Stimulated activated CD4-positive, alpha-beta T cell treated with anti-CD3 and anti-CD28 coated beads, Interleukin-12 subunit alpha, Interleukin-12 subunit beta, amount 100 ng/mL, for 4 hours (primary cell): ENCODE measurements at places on chromosomes 7 and 10.

DNA sequence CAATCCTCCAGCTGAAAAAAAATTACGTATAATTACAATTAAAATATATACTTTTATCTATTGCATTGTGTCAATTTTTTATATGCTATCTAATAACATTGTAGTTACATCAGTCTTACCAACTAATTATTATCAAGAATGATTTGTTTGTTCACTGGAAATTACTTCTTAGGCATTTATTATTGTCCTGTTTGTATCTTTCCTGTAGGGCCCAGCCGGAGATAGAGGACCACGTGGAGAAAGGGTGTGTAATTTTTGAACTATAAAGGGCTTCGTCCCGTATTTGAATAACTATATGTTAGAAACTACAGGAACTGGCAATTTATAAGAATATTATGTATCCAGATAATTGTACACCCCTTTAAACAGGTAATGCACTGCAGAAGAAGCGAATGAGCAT is 4.1 kb downstream of the COL1A2 start:
- no peak for DNase-seq

DNA sequence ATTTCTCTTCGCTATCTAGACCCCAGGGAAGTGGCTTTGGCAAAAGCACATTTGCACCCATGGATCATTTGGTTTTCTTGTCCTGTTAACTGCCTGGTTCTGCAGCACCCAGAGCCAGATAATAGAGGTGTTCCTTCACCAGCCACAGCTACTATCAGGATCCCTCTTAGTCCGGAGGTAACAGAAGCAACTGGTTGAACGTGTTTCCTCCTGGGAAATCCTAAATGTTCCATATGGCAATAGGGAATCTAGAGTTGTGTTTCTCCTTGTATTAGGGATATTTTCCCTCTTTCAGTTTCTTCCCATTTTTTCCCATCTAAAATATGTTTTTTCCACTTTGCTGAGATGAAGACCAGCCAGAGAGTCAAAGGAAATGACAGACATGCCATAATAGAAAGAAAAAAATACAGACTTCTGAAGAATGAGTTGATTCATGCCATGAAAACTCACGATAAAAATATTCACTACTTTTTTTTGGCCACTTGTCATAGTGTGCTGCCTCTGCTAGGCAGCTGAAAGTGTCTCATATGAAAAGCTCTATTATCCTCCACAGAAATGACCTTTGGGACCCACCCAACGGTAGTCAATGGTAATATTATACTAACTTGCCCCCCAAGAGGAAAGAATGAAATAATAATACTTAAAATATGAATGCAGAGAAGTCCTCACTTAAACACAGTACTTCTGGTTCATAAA is 472.8 kb downstream of the KCNMA1 start:
- no peak for DNase-seq

GRCh38 chr7:14685167-14685566 is 217.4 kb downstream of the DGKB start:
- DNase-seq, result no peak

DNA sequence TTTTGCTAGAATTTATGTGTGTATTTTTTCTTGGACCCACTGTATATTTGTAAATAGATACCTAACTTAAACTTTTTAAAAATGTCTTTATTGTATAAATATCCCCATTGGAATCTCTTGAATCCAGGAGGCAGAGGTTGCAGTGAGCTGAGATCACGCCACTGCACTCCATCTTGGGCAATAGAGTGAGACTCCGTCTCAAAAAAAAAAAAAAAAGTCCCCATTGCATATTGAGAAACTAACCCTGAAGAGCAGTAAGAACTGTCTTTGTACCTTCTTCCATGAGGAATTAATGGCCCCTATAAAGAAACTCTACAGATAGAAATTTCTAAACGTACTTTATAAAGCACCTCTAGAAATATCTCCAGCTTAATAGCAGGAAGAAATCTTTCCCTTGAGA is 504.0 kb downstream of the SORCS1 start:
- DNase-seq, result no peak

DNA sequence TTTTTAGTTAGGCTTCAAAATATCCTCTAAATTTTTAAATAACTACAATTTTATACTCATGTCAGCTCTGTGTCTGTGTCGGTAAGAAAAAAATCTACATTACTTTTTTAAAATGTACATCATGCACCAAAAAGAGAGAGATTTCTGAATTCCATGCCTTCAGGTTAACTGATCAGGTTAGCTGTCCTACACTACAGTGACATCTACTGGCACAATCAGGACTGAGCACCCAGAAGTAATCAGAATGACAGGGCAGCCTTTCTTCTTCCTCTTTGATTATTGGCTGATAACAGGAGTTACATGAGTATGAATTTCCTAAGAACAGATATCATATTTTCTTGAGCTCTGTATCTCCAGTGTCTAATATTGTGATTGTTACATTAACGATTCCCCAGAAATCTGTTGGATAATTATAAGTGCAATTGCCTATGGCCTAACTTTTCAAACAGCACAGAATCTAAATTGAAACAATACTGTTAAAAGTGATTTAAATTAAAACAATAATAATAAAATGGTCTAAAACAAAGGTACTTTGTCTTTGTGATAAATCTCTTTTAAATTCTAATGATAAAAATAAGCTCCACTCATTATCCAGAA is 41.8 kb upstream of the HYCC1 start:
- DNase-seq, result peak; percentile 30

- no peak for DNase-seq
These were observed 27.2 kb upstream of the UNC5B start for GRCh38 chr10:71185209-71185608.

GRCh38 chr10:12941966-12942365 is 59.5 kb downstream of the CCDC3 start:
- DNase-seq, result no peak

DNA sequence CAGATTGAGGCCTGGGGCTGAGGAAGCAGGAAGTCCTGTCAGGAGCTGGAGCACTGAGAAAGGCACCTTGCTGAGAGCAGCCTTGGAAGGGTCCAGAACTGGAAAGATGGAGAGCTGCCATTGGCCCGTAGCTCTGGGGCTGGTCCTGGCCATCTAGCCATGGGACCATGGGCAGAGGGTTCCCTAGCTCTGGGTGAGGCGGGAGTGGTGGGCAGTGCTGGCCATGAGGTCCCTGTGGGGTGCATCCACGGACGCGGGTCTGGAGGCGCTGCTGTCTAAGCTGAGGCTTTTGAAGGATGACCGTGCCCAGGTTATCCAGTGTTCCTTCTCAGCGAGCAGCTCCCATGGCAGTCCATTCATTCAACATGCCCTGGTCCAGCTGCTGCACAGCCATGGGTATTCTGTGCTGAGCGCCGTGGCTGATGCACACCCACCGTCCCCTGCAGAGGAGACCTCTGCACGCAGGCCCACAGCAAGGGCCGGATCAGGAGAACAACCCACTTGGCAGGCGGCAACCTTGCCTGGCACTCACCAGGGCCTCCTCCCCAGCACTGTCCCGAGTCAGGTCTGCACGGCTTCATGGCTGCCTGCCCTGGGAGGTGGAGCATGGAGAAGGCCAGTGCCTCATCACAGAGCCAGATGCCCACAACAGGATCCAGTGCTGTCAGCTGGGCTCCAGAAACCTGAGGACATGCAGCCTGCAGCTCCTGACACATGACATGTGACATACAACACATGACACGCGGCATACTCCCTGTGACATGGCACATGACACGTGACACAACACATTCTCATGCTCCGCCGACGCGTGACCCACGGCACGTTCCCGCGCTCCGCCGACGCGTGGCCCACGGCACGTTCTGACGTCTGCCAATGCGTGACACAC is 121.9 kb downstream of the INPP5A start:
- DNase-seq, result no peak

GRCh38 chr10:27192284-27192683 is 37.1 kb downstream of the MASTL start:
- no peak for DNase-seq

DNA sequence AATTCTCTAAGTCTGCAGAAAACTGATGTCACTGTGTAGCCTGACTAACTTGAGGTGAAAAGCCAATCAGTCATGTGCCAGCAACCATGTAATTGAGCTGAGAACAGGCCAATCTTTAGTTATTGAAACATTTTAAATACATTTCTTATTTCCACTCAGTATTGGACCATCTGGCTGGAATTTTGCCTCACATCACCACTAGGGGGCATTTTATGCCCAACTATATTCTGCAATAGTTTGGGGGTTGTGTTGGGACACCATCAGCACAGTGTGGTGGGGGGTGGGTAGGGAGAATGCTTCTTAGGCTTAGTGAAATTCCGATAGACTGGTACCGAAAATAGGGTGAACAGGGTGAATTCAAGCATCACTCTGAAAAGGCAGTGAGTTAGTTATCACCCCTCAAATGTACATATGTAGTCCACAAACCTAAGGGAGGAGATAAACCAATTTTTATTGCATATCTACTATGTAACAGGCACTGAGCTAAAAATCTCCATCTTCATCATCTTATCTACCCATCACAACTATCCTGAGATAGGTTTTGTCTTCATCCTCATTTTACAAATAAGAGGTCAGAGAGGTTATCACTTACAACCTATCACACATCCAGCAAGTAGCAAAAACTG is 17.8 kb downstream of the NPSR1 start:
- DNase-seq, result no peak

GRCh38 chr10:71964098-71964742 is at the start of gene CHST3:
Gene CHST3 (plus strand): TSS chr10:71964395. CDS start chr10:72005843, 41,448 bp downstream.
- DNase-seq, result peak; percentile 12

DNA sequence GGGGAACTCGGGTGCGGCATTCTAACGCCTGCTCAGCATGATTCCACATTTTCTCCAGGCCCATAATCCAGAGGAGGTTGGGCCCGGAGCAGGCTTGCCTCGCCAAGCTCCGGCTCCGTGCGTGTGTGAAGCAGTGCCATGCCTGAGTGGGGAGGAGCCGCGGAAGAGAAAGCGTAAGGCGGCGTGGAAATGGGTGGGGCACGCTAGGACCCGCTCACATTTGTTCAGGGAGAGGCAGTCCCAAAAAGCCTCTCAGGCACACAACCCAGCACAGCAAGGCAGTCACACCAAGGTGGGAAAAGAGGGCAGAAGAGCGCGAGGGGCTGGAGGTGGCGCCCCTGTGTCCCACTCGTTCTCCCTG is 695 bp upstream of the VDAC2 start:
- peak; percentile 70 for DNase-seq

DNA sequence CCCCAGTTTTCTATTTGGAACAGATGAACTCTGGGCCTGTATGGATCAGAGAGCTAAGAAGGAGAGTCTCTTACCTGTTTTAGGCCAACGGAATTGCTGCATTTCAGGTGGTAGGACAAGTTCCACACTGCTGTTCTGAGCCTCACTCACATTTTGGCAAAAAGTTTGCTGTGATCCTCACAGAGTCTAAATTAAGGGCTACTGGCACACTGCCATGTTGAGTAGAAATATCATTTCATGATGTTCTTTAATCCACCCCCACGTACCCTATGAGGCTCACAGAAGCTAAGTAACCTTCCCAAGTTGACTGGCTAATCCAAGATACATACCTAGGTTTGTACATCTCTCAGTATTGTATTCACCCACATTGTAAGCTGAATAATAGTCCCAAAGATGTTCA is 447.2 kb downstream of the INHBA start:
- DNase-seq, result no peak

GRCh38 chr7:24500599-24500998 is 72.7 kb upstream of the PALS2 start:
- DNase-seq, result no peak

DNA sequence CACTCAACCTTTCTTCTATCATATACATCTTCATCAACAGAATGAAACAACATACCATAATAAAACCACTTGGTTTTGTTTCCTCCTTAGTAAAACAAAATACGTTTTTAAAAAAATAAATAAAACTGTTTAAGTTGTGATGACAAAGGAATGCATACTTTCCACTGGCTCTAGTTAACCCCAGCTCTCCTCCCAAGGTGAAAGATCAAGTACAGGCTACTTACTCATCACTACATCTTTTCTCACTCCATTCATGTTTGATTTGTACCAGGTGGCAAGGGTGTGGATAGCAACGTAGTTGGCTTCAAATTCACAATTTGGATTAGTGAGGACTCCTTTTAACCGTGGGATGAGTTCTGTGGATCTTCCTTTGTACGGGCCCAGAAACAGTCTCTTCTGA is 14.7 kb downstream of the OGA start:
- no peak for DNase-seq

DNA sequence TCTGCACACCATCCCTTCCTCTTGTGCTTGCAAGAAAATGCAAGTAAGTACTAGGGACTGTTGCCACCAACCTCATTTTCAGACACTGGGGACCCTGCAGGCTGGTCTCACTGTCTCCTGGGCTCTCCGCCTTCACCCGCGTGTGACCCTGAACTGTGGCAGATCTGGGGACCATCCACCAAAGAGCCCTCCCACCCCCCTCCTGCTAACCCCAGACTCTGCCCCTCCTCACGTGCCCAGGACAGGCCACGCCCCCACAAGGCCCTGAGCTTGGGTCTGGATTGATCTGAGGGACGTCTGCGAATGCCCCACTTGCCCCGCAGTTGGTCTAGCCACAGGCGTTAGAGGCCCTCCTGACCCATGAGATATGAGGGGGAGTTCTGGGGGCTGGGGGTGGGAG is 8.1 kb downstream of the CNPY1 start:
- DNase-seq, result no peak

DNA sequence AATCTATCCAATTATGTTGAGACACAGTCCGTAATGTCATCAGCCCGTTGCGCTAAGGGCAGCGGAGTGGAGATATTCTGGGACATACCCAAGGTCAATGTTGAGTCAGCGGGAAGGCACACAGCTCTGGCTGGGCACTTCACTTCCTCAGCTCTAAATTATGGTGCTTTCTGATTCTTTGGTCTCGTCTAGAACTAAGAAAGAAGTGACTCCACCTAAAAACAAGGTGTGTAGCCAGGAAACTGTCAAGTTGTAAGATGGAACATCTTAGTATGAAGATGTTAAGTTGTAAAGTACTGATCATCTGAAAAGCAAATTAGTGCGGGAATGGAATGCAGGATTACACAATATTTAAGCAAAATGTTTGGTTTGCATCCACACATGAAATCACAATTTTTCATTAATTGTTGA is 43.1 kb downstream of the BAIAP2L1 start:
- no peak for DNase-seq

GRCh38 chr7:83824214-83824613 is 175.3 kb upstream of the SEMA3E start:
- no peak for DNase-seq
